PC-3 (cell line): ENCODE measurements at places on chromosomes 2 and 18.

- no peak overlapping the region for H3K27ac ChIP-seq
- no peak for DNase-seq
- 0 out of 2 replicates have a peak, but pooled peaks cover 8% of the 10 kb centered on the region for H3K27me3 ChIP-seq
- no peak overlapping the region for H3K4me3 ChIP-seq
- no peaks in the 10 kb centered on the region for H3K36me3 ChIP-seq
Measured at GRCh38 chr2:239829326-239829725, 195.8 kb downstream of the NDUFA10 start.

DNA sequence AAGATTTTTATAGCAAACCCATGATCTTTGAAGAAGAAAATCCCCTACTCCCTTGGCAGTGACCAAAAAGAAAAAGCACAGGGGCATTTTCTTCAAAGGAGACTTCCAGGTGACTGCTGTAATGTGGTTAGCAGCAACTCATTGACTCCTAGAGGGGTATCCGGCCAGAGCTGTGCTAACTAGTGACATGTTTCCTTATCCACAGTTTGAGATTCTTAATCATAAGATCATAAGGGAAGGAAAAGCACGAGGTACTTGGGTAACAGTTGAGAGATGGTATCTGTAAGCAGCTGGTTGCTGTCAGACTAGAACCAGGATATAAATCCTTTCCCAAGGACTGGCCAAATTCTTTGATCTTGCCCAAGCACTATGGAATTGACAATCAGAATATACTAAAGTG, 124.7 kb downstream of the MREG start:
- H3K4me3 ChIP-seq, result no peak overlapping the region
- H3K36me3 ChIP-seq, result no peaks in the 10 kb centered on the region
- no peaks in the 10 kb centered on the region for H3K27me3 ChIP-seq
- H3K4me1 ChIP-seq, result no peaks in the 10 kb centered on the region
- DNase-seq, result no peak

GRCh38 chr18:74213429-74213828, 65.1 kb downstream of the TIMM21 start:
- no peaks in the 10 kb centered on the region for H3K36me3 ChIP-seq
- H3K4me3 ChIP-seq, result no peak overlapping the region
- no peak overlapping the region for H3K27ac ChIP-seq
- DNase-seq, result no peak

DNA sequence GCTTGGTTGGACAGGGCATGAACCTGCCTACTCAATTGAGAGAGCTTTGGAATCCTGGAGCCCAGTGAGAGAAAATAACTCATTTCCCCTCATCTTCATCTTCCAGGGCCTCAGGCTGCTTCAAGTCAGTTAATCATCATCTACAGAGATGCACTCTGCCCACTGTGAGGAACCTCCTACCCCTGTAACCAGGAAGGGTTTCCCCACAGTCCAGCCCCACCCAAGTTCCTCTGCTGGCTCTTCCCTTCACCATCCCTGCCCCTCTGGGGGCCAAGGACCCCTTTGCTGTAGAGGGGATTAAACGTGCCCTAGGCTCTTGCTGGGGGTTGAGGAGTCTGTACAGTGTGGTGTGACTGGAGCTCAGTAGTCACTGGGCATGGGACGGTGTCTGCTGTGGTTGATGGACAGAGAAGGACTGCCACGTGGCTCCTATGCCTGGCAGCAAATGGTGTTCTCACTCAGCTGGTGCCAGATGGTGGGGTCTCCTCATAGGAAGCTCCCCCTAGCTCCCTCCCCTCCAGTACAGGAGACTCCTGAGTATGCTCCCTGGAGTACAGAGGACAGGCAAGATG, 29.5 kb upstream of the LGALSL start:
- H3K27ac ChIP-seq, result no peak overlapping the region
- H3K4me3 ChIP-seq, result no peak overlapping the region
- H3K27me3 ChIP-seq, result no peaks in the 10 kb centered on the region
- no peak for DNase-seq
- no peaks in the 10 kb centered on the region for H3K36me3 ChIP-seq

- H3K27ac ChIP-seq, result no peak overlapping the region
- peaks cover 45% of the 10 kb centered on the region for H3K27me3 ChIP-seq
- H3K36me3 ChIP-seq, result no peaks in the 10 kb centered on the region
- no peak for DNase-seq
Measured at GRCh38 chr2:60306267-60306861, 247.1 kb downstream of the BCL11A start.

DNA sequence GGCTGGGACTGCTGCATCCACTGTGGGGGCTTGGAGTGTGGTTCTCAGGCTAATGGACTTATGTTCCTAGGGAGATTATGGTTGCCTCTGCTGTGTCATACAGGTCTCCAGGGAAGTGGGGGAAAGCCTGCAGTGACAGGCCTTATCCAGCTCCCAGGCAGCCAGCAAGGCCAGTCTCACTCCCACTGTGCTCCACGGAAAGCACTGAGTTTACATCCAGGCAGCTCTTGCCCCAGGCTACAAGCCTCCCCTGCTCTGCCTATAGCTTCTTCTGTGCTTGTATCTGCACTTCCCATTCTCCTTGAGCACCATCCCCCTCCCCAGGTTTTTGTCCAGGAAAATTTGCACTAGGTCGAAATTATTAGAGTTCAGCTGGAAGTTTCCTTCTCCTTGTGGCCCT, 231.9 kb downstream of the ZRANB3 start:
- H3K4me3 ChIP-seq, result no peak overlapping the region
- no peaks in the 10 kb centered on the region for H3K4me1 ChIP-seq
- H3K27ac ChIP-seq, result no peak overlapping the region
- H3K36me3 ChIP-seq, result no peaks in the 10 kb centered on the region
- H3K27me3 ChIP-seq, result no peaks in the 10 kb centered on the region
- no peak for DNase-seq

DNA sequence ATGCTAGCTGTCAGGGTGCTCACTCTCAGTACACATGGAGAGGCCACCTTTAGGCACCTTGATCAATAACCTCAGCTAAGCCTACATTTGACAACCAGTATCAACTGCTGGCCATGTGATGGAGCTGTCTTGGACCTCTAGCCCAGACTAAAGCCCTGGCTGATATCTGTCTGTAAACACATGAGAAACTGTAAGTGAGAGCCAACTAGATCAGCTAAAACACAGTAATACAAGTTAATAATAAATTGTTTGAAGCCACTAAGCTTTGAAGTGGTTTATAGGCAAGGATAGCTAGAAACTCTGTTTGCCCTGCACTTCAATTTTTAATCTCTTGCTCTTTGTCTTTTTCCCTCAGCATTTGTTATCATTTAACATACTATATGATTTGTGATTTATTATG, 407.1 kb downstream of the SPAG16 start:
- DNase-seq, result no peak
- no peaks in the 10 kb centered on the region for H3K27me3 ChIP-seq
- H3K36me3 ChIP-seq, result no peaks in the 10 kb centered on the region

DNA sequence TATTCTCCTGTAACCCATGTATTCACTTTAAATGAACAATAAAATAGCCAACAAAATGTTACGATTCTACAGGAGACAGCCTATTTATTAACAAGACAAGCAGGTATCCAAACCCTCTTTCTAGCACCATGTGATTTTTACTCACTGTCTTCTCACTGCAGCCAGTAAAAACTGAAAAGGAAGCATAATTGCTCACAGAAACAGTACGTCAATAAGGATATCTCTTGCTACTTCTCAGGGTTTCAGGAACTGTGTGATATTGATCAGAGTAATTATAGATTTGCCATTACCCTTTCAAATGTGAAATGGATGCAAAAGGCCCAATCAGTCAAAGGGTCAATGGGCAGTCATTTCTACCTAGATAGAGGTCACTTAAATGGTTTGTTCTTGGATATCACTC, 1473.8 kb upstream of the DDX18 start:
- H3K4me1 ChIP-seq, result no peaks in the 10 kb centered on the region
- no peak for DNase-seq
- H3K36me3 ChIP-seq, result no peaks in the 10 kb centered on the region
- H3K27me3 ChIP-seq, result no peaks in the 10 kb centered on the region

DNA sequence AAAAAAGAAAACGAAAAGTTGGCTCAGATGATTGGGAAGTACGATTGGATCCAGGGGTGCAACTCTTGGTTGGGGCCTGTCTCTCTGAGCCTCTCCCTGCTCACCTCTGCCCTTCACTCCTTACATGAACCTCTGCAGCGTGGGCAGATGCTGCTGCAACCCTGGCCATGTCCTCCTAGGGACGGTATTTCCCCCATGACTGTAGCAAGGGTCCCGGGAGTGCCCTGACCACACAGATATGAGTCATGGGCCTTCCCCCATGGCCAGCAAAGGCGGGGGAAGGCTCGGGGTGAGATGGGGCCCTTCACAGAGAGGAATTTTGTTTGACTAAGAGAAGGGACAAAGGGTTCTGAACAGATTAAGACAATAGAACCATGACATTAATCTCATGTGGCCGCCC, 129.0 kb downstream of the NCK2 start:
- H3K27ac ChIP-seq, result no peak overlapping the region
- H3K36me3 ChIP-seq, result no peaks in the 10 kb centered on the region
- peaks cover 13% of the 10 kb centered on the region; the same call in 1 of the 2 replicates for H3K4me1 ChIP-seq
- peak; percentile 68 for DNase-seq

DNA sequence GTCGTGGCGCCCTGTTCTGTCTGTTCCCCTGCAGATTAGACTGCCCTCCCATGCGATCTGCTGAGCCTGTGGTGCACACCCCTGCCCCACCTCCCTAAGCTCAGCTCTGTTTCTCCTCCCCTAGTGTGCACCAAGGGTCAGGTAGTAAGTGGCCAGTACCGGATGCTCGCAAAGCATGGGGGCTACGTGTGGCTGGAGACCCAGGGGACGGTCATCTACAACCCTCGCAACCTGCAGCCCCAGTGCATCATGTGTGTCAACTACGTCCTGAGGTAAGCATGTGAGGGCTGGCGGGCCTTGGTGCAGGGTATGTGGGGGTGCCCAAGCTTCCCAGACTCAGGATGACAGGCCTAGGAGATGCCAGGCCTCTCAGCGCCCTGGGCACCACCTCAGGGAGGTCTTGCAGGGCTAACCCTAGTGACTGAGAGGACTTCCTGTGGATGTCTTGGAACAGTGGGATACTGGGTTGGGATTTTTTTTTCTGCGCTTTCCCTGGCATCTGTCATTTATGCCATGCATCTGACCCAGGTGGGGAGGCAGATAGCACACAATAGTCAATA, 78.4 kb downstream of the EPAS1 start:
- H3K36me3 ChIP-seq, result peaks cover 34% of the 10 kb centered on the region
- H3K27me3 ChIP-seq, result no peaks in the 10 kb centered on the region
- no peak overlapping the region for H3K27ac ChIP-seq

DNA sequence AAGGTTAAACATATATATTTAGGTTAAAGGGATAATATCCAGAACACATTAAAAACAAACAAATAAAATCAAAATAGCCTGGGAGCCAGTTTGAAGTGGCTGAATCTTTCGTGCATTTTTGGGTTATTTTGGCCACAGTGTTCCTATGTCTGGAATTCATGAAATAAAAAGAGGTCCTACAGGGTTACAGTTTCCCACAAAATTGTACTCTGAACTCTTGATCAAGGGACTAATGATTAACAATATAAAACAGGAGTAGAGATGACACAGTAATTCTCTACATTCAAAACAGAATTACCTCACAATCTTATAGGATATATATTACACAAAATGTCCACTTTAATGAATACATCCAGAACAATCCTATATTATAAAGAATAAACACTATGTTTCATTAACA, 24.9 kb downstream of the VPS4B start:
- H3K4me3 ChIP-seq, result no peak overlapping the region
- H3K4me1 ChIP-seq, result 0 out of 2 replicates have a peak, but pooled peaks cover 2% of the 10 kb centered on the region
- H3K27ac ChIP-seq, result no peak overlapping the region
- H3K27me3 ChIP-seq, result no peaks in the 10 kb centered on the region
- DNase-seq, result no peak

DNA sequence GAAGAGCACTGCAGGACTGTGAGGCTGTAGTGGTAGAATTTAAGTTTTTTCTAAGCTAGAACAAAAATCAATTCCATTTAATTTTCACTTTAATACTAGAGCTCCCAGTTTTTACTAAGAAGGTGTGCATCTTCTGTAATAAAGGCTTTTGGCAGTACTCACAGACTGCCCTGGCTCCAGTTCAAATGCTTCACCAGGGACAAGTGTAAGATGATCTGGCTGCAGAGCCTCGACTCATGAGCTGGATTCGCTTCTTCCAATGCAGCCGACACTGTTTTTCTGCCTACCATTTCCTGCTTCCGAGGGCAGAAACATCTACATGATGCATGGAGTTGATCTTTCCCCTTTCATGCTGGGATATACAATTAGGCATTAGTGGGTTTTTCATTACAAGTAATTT, 87.0 kb downstream of the FARSB start:
- H3K4me1 ChIP-seq, result peaks cover 52% of the 10 kb centered on the region
- DNase-seq, result peak; percentile 78
- H3K27ac ChIP-seq, result peak overlapping the region; percentile 95
- peaks cover 30% of the 10 kb centered on the region for H3K36me3 ChIP-seq
- H3K27me3 ChIP-seq, result no peaks in the 10 kb centered on the region
- 0 out of 2 replicates have a peak overlapping the region, but pooled peaks have one; percentile 3 for H3K4me3 ChIP-seq

GRCh38 chr2:10136101-10136934, 13.8 kb downstream of the RRM2 start:
- H3K4me3 ChIP-seq, result no peak overlapping the region
- peaks cover 16% of the 10 kb centered on the region for H3K36me3 ChIP-seq
- peaks cover 4% of the 10 kb centered on the region; the same call in 1 of the 2 replicates for H3K4me1 ChIP-seq

DNA sequence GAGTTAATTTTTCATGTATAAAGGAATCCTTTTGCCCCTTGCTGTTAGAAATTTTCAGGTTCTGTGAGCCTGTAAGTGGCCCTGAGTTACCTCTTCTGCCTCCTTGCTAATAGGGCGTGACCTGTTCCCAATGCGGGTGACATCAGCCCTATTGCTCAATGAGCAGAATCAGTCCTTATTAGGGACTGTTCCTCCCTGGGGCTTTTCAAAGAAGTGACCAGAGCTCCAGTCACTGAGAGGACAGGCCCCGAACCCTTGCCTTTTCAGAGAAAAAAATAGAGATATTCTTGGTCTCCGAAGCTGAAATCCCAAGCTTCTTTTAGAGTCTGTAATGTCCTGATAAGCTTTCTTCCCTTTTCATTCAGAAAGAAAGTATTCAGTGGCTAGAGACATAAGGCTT, 8.2 kb upstream of the APOB start:
- no peak for DNase-seq
- H3K36me3 ChIP-seq, result no peaks in the 10 kb centered on the region
- H3K27me3 ChIP-seq, result peaks cover 3% of the 10 kb centered on the region
- H3K4me3 ChIP-seq, result no peak overlapping the region

DNA sequence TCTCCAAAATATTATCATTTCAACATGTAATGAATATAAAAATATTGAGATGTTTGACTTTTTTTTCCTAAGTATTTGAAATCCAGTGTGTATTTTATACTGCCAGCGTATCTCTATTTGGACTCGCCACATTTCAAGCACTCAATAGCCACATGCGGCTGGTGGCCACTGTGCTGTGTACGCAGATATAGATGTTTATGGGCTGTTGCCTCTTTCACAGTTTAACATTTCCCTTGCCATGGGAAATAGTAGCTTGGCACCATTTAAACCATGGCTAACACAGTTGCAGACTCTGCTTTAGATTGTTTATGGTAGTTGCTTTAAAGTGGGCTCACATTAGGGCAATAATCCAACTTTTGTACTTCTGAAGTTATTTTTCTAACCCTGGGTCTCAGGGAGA, 136.6 kb upstream of the ITGB6 start:
- H3K27me3 ChIP-seq, result no peaks in the 10 kb centered on the region
- H3K36me3 ChIP-seq, result 0 out of 2 replicates have a peak, but pooled peaks cover 4% of the 10 kb centered on the region
- H3K27ac ChIP-seq, result no peak overlapping the region
